NCI-H1417 treated with DMSO at 0.1 percent for 48 hours (cell line): ENCODE measurements at places on chromosomes 2 and 18.

DNA sequence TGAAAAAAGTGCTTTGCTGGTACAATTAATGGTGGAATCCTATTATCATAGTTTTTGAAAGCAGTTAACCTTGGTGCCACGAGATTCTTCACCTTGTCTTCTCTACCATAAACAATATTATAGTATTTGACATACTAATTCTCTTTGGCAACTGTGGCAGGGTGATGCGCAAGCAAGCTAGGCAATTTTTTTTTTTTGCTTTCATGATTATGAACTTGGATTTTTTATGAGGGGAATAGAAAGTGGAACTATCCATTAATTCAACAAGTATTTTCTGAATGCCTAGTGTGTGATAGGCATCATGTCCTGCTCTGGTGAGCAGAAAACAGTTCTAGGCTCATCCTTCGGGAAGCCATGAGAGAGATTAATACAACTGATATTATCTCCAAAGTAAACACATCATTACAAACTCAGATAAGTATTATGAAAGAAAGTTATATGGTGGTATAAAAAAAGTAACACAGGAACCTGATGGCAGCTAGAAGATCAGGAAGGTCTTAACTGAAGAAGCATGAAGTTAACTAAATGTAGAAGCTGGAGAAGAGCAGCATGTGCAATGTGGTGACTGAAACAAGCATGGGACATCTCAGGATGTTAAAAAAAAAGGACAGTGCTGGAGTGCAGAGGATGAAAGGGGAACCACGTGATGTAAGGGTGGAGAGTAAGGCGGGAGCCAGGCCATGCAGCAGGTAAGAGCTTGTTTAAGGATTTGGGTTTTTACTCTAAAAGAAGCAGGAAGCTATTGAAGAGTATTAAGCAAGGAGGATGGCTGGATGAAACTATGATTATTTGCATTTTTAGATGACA lies 113.7 kb downstream of the ZEB2 start:
- no peak for DNase-seq

DNA sequence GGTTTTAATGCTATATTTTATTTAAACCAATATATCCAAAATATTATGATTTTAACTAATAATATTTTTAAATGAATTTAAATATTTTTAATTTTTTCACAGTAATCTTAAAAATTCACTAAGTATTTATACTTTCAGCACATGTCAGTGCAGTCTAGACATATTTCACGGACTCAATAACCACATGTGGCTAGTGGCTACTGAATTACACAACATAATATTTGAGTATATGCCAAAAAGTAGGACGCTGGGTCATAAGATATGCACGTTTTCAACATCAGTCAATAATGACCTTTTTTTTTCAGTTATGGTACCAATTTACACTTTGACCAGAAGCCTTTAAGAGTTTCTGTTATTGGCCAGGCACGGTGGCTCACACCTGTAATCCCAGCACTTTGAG lies 117.7 kb downstream of the GFPT1 start:
- no peak for DNase-seq

DNA sequence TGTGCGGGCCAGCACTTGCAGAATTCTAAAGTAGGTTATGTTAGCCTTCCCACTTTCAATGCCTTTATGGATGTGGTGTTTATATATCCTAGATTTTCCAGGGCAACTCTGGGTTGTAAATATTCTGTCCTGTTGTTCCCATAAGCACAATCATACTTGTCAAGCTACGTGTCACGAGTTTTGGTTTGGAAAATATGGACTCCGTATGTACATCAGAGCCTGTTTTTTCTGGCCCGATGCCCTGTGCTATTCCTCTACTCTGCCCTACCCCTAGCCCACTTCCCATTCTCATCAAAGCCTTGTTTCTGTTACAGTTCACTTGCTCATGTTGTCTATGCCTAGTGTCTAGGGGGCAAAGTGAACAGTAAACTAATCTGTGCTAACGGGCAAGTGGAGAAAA lies 27.0 kb upstream of the ZEB2 start:
- no peak for DNase-seq

DNA sequence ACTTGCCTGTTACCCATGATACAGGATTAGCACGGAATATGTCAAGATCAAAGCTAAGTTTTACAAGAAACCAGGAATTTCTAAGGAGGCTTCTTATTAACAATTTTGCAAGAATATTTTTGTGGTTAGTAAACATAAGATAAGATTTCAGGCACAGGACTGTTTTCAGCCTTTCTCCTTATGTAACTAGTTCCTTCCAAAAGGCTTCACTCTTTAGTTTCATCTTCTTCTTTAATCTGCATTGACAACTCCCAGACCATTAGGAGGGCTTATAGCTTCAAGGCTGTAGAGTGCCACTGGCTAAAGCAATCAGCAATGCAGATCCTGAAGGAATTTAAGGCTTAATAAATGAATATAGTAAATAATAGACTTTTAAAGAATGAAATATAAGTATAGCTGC lies 29.3 kb downstream of the SLC14A1 start:
- no peak for DNase-seq

GRCh38 chr2:63488118-63488713 lies 100.1 kb downstream of the WDPCP start:
- no peak for DNase-seq

DNA sequence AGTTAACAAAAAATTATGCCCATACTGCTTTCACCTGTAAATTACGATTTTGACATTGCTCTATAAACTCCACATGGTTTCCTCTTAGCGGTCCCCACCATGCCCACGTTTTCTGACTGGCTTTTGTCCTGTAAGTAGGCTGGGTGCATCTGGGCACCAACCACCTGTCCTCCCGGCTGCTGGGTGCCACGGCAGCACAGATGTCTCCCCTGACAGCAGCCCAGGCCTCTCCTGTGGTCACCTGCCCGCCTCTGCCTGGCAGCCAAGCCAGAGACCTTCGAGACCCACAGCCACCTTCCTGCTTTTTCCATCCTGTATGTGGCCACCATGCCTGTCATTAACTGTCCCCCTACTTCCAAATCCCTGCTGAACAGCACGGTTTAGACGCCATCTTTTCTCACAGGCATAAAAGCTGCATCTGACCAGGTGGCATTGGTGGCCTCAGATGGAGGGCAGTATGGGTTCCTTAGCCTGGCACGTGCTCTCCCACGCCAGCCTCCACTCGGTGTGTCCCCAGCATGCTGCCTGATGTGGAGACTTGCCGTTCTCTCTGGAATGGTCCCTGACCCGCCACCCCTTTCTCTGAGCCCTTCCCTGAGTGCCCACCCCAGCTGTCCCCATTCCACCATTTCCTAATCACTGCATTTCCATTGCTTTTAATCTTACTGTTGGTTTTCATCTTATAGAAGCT lies 18.9 kb downstream of the SNORC start:
- no peak for DNase-seq

- DNase-seq: no peak
These were observed 199.9 kb upstream of the PKDCC start for GRCh38 chr2:41847744-41848441.

DNA sequence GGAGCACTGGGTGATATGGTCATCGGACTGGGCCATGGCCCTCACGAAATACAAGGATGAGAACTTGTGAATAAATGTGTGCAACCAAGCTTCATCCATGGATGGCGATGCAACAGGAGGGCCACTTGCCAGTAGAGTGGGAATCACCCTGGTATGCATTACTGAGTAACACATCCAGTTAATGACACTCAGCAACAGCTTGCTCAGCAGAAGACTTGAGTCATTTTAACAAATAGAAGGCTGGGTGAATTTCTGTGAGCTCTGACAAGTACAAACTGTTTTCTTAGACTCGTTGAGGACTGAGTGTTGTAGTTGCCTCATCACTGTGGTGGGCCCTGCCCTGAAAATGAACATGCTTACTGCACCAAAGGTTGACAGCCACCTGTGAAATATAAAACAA lies 221.6 kb downstream of the NCKAP5 start:
- DNase-seq: no peak

DNA sequence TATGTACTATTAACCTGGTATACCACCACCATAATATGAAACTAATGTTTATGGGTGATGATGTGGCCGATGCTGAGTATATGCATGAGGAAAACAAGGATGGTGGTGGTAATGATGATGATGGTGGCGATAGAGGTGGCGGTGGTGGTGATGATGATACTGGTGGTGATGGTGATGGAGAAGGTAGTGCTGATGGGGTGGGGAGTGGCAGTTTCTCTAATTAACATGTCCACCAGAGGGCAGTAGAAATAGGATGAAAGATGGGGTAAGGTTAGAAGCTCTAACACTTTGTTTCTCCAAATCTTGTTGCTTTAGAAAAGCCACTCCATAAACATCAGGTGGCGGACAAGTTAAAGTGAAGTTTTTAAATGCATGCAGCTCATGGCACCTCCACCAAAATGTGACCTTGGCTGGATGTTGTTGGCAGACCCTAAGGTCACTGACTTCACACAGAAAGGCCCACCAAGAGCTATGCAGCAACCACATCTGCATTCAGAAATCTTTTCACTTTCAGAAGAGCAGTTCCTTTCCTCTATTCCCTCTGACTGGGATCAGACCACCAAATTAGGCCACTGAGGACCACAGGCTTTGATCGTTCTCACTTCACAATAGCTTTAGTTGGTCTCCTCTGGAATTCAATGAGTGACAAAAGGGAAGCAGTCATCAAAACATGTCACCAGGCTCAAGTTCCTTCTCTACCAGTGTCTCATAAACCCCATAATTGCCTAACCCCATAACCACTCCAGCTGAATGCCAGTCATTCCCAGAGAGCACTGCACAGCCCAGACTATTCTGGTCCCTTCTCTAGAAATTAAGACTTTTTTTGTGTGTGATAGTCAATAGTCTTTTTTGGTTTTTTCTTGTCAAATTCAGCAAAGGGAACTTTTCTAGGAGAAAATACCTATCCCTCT lies 7.5 kb upstream of the BCL11A start:
- no peak for DNase-seq

- no peak for DNase-seq
These were observed 136.8 kb downstream of the ASB1 start for GRCh38 chr2:238563551-238563950.

GRCh38 chr2:17661460-17661859 lies 92.2 kb downstream of the SMC6 start:
- no peak for DNase-seq

- DNase-seq: no peak
These were observed 221.4 kb downstream of the THSD7B start for GRCh38 chr2:136986605-136987221.

GRCh38 chr18:46950064-46950656 lies 32.8 kb downstream of the KATNAL2 start:
- DNase-seq: peak; percentile 3

DNA sequence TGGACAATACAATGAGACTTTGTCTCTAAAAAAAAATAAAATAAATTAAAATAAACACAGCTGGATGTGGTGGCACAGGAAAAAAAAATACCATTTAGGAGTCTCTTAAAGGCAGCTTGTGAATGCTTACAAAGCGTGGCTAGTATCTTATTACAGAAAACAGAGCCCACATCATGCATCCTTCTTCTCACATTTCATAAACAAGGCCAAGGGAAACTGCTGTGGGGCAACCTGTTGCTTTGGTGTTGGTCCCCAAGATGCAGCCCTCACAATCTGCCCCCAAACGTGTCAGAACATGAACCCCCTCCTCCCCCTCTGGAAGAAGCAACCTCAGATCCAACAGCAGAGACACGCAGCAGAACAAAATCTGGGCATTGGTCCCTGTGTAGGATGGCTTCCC lies 2.6 kb downstream of the SLC14A1 start:
- no peak for DNase-seq

DNA sequence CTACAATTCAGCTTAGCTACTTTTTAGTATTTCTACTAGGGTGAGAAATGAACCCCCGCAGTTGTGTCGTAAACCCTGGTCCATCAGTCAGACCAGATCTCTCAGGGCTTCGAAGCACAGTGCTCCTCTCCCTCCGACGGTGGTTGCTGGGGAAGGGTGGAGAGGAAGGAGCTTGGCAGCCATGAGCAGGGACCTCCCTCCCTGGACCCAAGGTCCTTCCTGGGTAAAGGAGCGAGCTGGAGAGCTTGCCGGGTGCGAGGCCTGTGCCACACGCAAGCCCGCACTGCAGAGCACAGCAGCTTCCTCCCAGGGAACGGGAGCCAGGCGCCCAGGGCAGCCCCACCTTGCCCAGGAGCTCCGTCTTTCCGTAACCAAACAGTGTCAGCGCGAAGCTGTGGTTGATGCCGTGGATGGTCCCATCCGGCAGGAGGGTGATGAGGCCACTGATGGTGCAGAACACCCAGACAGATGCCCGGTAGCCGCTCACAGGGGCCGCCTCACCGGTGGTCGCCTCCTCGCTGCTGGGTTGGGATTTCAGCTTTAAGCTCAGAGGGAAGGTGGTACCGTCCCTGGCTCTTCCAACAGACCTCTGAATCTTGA lies 12.5 kb downstream of the PASK start:
- no peak for DNase-seq

DNA sequence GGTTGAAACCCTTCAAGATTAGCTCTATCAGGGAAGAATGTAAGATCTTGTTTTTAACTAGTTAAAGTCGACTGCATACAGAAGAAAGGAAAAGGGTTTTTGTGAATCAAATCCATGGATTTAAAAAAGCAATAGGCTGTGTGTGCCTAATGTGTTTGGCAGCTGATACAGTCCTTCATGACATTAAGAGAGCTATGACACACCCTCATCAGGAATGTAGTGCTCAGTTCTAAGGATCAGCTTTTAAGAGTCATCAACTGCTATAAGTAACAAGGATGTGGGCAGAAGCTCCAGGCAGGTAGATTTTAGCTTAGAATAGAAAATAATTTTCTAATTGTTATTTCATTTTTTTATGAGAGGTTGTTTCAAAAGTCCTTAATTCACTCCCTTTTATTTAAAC lies 52.9 kb downstream of the PPP1R1C start:
- DNase-seq: no peak

- DNase-seq: peak; percentile 75
These were observed 201 bp upstream of the TRAPPC12 start for GRCh38 chr2:3379339-3379646.

GRCh38 chr18:57677262-57678211 lies 55.9 kb upstream of the NARS1 start:
- DNase-seq: no peak

GRCh38 chr18:35186291-35187034 lies 54.4 kb upstream of the ZNF397 start:
- no peak for DNase-seq

- DNase-seq: peak; percentile 40
These were observed 69.9 kb downstream of the KCNH7 start for GRCh38 chr2:162768656-162769055.

DNA sequence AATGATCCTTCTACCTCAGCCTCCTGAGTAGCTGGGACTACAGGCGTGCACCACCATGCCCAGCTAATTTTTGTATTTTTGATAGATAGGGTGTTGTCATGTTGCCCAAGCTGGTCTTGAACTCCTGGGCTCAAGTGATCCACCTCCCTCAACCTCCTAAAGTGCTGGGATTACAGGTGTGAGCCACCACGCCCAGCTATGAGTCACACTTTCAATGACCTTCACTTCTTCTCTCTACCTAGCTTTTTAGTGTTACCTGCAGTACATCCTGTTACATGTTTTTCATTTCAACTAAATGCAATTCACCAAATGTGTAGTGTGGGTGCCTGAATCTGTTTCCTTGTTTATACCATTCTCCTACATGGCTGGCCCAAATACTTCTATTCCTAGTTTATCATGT lies 64.0 kb downstream of the SLC39A10 start:
- DNase-seq: no peak

- DNase-seq: no peak
These were observed 34.6 kb downstream of the EFEMP1 start for GRCh38 chr2:55888936-55889335.

GRCh38 chr2:27721884-27722485 lies 49.5 kb upstream of the MRPL33 start:
- DNase-seq: no peak
